Right lobe of liver (tissue), 6 donors: ENCODE measurements at places on chromosomes 7 and 10. TPM values are rescaled to one million over a fixed set of nuclear protein-coding genes. Genes with fewer than 3 reads are reported as not detected.

The ADAP1 gene
- 3.2 TPM for total RNA-seq

The BZW2 gene
- 11.9 TPM for total RNA-seq

The CACNA2D1 gene
- total RNA-seq, result 2.3 TPM

The GNG11 gene
- total RNA-seq, result 4.8 TPM

The MMRN2 gene
- 11.6 TPM for total RNA-seq

The ANKRD22 gene
- total RNA-seq, result 1.2 TPM

GRCh38 chr7:158828133-158829020, 932 bp downstream of the ESYT2 start:
- peak; percentile 75 for DNase-seq

- DNase-seq, result no peak
Observed at GRCh38 chr7:114413761-114414155, 857 bp upstream of the FOXP2 start.

- no peak for DNase-seq
Observed at GRCh38 chr7:32126843-32127242, 56.6 kb upstream of the PDE1C start.

DNA sequence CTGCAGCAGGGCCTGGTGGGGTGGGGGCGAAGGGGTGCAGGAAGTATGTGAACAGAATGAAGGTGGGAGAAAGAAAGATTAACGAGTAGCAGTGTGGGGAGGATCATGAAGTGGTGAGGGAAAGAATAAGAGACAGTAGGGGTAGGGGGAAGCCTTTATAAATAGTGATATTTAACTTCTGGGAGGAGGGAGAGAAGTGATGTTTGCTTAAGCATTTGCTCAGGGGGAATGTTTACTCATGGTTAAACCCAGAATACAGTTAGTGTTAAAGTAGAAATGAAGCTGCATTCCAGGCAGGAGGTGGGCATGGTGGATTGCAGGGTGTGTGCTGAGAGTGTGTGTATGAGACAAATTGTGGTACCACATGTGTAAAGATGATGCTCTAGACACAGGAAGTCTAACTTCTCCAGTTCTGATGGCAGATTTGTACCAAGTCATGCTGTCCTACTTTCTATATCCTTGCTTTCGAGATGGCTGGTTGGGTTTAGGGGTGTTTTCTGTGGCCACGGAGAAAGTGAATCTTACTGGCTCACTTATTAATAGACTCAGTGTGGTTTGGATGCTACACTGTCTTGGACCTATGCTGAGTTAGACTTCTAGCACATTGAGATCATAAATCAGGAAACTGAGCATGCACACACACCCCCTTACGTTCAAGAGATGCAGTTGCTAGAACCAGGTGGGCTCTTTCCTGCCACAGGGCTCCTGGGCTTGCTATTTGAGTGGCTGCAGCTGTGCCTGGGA, 10.6 kb upstream of the DNMBP start:
- DNase-seq, result no peak

GRCh38 chr10:109862738-109863137, 60.6 kb downstream of the XPNPEP1 start:
- DNase-seq, result no peak

- DNase-seq, result peak; percentile 59
Observed at GRCh38 chr10:33277135-33277536, 57.3 kb downstream of the NRP1 start.

DNA sequence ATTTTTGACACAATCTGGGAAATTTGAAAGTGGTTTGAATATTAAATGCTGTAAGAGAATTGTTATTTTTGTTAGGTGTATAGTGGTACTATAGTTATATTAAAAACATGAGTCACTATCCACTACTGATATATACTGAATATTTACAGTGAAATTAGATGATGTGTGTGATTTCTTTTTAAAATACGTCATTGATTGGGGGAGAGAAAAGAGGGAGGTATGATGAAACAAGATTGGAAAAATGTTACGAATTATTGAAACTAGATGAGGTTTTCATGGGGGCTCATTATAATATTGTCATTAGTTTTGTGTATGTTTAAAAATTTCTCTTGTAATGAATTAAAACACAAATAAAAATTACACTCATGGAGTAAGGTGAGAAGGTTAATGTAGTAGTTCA, 571.4 kb downstream of the HTR7 start:
- DNase-seq, result no peak

DNA sequence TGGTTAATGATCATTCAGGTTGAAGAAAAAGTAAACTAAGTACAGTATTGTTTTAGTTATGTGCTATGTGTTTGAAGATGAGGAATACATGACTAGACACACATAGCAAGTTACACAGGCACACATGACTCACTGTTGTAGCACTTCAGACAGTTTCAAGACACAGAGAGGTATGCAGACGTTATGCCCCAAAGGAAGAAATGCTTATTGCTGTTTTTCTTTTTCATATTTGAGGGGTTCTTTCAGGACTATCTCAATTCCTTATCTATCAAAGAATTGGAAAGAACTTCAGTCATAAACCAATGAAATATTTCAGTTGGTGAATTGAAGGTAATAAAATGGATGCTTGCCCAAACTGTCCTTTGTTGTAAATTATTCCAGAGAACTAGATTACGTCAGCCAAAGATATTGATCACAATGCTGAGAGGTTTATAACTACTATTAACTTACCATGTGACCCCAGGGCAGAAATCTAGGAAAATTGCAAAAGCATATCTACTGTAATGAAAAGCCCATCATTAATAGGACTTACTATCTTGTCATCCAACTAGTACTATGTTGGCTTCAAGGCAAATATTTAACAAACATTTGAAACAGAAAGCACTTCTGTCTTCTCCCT, 61.2 kb upstream of the CAPZA2 start:
- DNase-seq, result no peak

DNA sequence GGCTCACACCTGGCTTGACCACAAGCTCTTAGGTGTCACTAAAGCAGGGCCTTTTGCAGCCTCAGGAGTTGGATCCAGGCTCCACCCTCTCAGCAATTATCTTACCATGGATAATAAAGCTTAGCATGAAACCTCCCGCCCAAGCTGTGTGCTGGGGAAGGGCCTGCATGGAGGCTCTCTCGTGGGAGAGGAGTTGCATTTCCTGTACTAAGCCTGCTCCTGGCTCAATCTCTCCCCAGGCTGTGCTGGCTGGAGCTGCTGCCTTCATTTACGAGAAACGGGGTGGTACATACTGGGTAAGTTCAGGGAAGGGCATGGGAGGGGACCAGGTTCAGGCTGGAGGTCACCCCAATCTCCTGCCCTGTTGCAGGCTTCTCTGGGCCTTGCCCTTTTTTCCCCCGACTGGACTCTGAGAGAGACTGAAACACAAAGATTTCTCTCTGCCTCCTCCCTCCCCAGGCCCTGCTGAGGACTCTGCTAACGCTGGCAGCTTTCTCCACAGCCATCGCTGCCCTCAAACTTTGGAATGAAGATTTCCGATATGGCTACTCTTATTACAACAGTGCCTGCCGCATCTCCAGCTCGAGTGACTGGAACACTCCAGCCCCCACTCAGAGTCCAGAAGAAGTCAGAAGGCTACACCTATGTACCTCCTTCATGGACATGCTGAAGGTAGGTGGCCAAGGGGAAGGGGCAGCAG, 2.7 kb downstream of the TMEM176A start:
- no peak for DNase-seq

GRCh38 chr7:2596464-2597272, 35.1 kb upstream of the TTYH3 start:
- no peak for DNase-seq

DNA sequence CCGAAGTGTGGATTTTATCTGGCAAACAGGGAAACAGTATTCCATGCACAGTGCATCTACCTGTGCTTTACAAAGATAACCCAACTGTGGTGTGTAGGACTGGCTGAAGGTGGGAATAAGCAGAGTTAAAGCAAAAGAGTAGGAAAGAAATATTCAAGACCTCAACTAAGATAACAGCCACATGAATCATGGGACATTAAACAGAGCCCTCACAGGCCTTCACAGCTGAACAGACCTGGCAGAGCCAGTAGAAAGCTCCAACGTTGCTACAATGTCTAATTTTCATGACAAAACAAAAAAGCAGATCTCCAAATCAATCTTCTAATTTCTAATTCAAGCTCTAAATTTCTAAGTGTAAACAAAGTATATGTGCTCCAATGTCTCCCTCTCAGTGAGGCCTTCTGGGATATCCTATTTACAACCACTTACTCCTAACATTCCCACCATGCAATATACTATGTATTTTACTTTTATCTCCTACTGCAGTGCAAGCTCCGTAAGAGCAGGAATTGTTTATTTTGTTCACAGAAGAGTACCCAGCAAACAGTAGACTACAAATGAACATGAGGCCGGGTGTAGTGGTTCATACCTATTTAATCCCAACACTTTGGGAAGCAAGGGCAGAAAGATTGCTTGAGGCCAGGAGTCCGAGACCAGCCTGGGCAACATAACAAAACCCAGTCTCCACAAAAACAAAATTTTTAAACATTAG, 63.5 kb downstream of the UBE2H start:
- DNase-seq, result no peak

GRCh38 chr7:159209429-159209828, 64.8 kb upstream of the VIPR2 start:
- no peak for DNase-seq

GRCh38 chr7:132709971-132710567, 133.8 kb upstream of the PLXNA4 start:
- no peak for DNase-seq
